Stimulated activated CD4-positive, alpha-beta T cell treated with anti-CD3 and anti-CD28 coated beads, TNF-alpha, amount 100 ng/mL, for 1 hour (primary cell): ENCODE measurements at places on chromosomes 2 and 18.

DNA sequence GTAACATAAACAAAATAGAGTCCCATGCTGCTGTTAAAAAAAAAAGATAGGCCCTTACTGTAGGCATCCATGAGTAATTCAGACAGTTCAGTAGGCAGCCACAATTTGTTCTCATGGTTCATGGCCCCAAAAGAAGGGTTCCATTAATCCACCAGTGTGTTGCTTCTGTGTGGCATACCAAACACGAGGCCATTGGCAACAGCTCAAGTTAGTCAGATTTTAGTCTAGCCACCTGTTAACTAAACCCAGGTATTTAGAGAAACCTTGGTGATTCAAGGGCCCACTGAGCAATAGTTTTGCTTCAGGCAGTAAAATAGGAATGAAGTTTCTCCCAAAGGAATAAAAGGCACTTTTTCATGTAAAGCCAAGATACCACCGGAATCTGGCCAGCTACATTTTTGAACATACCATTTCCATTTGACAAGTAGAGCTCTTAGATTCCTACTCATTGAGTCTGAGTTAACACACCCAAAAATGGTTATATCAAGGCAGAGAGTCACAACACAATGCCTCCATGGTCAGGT lies 80.1 kb upstream of the SRD5A2 start:
- no peak for DNase-seq

DNA sequence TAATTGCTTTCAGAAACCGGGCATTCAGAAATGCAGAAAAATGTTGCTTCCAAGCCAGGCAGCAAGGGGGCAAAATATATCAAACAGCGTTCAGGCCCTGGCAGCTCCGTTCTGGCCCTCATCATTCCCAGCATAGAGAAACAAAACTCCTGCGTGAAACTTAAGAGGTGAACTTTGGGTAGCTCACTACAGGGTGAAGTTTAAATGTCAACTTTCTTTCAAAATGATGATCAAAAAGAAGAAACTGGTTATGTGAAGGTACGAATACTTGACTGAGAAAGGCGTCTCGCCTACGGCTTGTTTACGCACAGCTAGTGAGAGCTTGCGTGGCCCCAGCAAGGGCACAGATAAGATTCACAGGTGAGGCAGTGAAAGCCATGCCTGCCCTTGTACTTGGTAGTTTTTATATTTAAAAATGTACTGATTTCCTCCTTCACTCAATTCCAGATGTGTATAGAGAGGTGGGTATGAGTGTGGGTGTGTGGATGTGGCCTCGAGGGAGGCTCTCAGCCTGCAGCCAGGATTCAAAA lies 127.5 kb downstream of the NFATC1 start:
- DNase-seq, result no peak

- DNase-seq, result no peak
Measured at GRCh38 chr2:200600549-200601225, 14.9 kb downstream of the AOX1 start.

GRCh38 chr2:150465703-150466569 lies 21.5 kb downstream of the RND3 start:
- DNase-seq, result no peak

DNA sequence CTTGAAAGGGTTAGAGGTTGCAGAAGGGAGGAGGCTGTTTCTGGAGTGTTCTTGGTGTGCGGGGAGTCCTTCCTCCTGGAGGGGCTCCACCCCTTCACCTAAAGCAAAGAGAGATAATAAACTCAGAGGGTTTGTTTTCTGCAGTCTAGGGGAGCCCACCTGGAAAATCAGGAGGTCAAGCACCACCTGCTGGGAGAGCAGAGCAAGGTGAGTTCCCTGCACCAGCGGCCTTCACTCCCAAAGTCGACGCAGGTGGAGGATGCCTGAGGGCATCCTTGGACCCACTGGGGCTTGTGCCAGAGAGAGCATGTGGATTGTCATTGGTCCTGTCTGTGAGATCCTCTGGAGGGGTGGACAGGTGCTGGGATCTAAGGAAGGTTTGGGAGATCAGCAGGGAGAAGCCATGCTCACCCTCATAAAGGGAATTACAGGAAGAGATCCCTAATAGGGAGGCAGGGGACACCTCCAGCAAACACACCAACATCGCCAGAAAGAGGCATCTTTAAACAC lies 116.7 kb downstream of the KCNF1 start:
- no peak for DNase-seq
